ENCODE measurements at places on chromosomes 16 and 17.

- DNase-seq = no peak
Measured at GRCh38 chr17:30273373-30273772, 18.4 kb downstream of the BLMH start.

DNA sequence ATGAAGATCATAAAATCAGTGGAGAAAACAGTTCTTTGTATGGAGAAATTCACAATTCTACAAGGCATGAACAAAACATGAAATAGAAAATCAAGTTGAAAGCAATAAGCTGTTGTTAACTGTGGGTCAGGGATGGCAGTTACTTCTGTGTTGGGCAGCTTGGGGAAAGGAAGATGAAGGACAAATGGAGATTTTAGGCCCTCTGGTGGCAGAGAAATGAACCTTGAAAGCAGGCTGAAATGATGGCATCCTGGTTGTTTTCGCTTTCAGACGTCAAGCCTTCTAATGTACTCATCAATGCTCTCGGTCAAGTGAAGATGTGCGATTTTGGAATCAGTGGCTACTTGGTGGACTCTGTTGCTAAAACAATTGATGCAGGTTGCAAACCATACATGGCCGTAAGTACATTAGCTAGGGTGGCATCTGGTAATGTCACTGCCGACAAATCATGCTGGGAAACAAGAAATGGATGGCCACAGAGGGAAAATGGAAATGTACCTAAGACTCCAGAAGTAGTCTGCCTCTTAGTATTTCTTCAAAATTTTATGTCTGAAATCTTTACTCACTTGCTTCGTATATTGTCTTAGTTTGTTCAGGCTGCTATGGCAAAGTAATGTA lies 108.9 kb downstream of the MAP2K6 start:
- DNase-seq = no peak

DNA sequence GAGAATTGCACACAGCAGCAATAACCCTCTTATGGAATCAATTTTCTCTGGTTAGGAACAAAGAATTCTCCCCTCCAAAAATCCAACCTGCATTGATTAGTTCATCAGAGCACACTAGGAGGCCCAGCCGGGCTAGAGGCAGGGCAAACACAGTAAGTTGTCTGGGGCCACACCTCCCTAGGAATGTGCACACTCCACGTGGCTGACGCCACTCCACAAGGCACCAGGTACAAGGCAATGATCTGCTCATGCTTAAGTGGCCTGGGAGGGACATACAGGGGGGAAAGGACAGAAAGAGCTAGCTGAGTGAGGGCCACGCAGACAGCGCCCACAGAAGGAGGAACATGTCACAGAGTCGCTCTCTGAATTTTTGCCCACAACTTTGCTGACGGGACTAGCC lies 107.6 kb downstream of the SLC39A11 start:
- no peak for DNase-seq

DNA sequence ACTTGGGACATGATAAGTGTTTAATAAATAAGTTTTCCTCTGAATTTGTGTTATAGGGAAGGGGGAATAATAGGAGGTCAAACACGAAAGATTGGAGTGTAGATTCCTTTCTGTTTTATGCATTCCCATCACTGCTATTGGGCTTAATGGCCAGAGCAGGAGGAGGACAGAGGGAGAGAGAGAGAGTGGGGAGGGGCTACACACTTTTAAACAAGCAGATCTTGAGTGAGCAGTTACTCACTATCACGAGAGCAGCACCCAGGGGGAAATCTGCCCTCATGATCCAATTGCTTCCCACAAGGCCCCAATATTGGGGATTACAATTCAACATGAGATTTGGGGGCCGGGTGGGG lies 505.0 kb downstream of the GRIN2A start:
- DNase-seq = no peak

DNA sequence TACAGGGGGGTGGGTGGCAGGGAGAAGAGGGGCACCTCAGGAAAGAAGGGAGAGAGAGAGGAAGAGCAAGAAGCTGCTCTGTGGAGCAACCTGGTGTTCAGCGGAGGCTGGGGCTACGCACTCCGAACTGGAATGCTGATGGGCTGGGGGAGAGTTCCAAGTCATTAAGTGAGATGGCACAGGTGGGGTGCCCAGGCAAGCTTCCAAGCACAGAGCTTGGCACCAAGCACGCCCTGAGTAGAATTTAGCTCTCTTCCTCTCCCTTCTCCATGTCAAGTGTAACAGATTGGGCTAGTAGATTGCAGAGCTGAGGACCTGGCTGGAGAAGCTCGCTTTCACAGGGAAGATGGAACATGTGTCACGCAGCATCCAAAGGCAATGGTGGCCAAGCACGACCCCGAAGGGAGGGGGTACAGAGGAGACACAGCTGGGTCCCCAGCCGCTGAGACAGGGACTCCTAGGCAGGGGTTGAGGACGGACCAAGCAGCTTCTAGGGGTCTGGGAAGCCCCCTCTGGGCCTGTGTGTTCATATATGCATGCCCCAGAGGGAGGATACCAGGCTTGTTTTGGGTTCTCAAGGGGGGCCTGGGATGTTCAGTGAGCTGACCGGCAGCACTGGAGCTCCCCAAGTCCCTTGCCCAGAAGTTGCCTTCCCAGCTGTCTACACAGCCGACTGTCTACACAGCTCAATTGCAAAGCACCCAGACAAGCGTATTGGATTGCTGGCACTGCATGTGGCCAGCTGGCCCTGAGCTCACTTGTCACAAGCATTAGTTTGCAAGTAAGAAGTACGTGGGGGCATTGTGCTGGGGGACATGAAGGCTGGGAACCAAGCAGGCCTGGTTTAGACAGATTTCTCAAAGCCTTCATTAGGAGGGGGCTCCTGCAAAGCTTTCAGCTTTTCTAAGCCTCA lies 247.8 kb downstream of the ENGASE start:
- no peak for DNase-seq

- DNase-seq = no peak
Measured at GRCh38 chr17:63587770-63588169, 12.9 kb upstream of the TACO1 start.

GRCh38 chr16:85584267-85584666 lies 28.9 kb upstream of the GSE1 start:
- no peak for DNase-seq

DNA sequence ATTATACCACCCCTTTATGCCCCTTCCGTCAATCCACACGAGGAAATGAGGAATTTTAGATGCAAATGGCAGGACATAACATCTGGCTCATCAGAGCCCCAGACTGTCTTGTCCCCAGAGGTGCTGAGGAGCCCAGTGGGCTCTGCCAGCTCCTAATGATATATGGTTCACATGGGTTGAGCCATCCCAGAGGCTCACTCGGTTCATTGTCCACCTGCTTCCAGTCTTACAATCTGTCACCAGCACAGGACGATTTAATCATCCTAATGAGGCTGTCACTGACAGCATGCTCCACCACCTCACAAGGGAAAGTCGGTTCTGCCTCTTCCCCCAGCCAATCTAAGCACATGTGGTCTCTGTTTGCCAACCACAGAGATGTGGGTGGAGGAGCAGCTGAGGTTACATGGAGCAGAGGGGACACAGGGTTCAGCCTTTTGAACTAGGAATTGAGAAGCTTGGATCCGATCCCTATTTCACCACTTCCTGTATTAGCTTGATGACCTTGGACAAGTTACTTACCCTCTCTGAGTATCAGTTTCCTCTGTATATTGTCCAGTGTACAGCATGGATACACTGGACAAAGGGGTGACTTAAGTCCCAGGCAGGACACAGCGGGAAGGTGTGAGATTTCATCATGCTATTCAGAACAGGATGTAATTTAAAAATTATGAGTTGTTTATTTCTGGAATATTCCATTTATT lies 27.0 kb upstream of the DHX8 start:
- DNase-seq = no peak

DNA sequence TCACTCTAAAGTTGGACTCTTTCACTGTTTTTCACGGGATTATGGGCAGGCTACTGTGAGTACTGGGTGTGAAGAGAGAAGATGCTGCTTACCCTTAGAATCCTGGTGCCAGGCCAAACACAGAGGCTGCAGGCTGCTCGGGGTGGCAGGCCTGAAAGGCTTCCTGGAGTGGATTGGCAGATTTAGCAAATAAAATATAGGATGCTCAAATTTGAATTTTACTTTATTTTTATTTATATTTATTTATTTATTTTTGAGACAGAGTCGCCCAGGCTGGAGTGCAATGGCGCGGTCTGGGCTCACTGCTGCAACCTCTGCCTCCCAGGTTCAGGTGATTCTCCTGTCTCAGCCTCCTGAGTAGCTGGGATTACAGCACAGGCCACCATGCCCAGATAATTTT lies 14.9 kb upstream of the STAC2 start:
- DNase-seq = no peak

- no peak for DNase-seq
Measured at GRCh38 chr16:23595246-23595950, 718 bp downstream of the NDUFAB1 start.

- no peak for DNase-seq
Measured at GRCh38 chr17:54900457-54901229, at the start of gene TOM1L1. TSS of gene TOM1L1 (plus strand) at chr17:54900852. CDS start at chr17:54900866, 14 bp downstream.

GRCh38 chr17:79818026-79818758 lies 21.0 kb downstream of the CBX4 start:
- no peak for DNase-seq

GRCh38 chr17:57890857-57891232 lies 41.0 kb upstream of the MRPS23 start:
- DNase-seq = no peak

- DNase-seq = no peak
Measured at GRCh38 chr16:57372372-57373116, at the start of gene CX3CL1. TSS of gene CX3CL1 (plus strand) at chr16:57372490. CDS start at chr16:57372569, 79 bp downstream.

- DNase-seq = no peak
Measured at GRCh38 chr17:17546399-17547185, 44.9 kb downstream of the PEMT start.

- DNase-seq = no peak
Measured at GRCh38 chr17:30160419-30161172, 44.0 kb downstream of the NSRP1 start.

DNA sequence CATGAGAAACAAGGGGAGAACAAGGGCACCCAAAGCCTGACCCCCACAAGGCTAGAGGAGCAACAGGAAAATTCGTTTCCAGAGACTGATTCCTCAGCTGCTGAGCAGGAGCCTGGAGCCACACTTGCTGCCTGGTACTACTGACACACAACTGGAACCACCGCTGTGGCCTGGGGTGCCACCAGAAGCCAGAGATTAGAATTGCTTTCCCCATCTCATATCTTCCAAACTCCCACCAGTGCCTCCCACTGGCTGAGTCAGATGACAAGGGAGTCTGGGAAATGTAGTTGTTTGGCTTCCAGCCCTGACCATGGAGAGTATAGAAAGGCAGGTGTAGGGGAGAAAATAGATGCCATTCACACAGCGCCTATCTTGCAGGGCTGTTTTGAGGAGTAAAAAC lies 4.1 kb upstream of the TMEM11 start:
- no peak for DNase-seq

DNA sequence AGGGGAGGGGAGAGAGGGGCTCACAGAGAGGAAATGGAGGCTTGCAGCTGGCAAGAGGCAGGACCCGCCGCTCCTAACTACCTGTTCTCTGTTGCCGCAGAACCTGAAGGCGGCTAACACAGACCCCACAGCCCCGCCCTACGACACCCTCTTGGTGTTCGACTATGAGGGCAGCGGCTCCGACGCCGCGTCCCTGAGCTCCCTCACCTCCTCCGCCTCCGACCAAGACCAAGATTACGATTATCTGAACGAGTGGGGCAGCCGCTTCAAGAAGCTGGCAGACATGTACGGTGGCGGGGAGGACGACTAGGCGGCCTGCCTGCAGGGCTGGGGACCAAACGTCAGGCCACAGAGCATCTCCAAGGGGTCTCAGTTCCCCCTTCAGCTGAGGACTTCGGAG lies 39.0 kb upstream of the CDH1 start:
- DNase-seq = no peak

Data from activated CD4-positive, CD25-positive, alpha-beta regulatory T cell (primary cell).